Fibroblast of the aortic adventitia (primary cell): ENCODE measurements at places on chromosomes 6 and 20.

- DNase-seq = no peak
Observed at GRCh38 chr6:128421788-128422187, 98.6 kb downstream of the PTPRK start.

GRCh38 chr6:163585932-163586437 is 171.5 kb downstream of the QKI start:
- DNase-seq = peak; percentile 90

GRCh38 chr6:119727504-119728219 is 378.1 kb upstream of the MAN1A1 start:
- DNase-seq = no peak

GRCh38 chr6:40444811-40445210 is 142.4 kb downstream of the LRFN2 start:
- DNase-seq = no peak

DNA sequence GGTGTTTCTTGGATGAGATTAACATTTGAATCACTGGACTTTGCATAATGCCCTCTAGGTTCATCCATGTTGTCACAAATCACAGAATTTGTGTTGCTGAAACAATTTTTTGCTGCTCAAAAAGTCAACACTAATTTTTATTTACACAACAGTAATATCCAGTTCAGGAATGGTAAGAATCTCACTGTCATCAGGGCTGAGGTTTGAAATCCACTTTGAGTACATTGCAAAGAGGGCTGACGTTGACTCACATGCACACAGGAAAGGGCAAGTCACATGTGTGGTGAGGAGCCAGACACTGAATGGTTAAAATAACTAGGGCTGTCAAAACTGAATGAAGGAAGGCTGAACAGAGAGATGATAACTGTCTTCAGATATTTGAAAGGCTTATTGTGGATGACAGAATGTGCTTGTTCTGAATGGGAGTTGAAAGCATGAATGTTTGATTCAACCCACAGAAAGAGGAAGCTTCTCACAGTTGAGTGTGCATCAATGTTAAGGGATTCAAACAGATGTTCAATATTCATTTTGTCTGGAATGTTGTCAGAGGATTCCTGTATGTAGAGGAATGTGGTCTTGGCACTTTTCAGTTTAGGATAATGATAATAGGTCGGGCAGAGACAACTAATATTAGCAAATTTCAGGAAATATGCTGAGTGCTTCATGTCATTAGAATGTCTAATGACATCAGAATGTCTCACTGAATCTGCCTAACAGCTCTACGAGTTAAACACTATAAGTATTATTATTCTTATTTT is 3.6 kb upstream of the ADGRG6 start:
- peak; percentile 67 for DNase-seq

- no peak for DNase-seq
Observed at GRCh38 chr20:46575937-46576461, 25.5 kb upstream of the OCSTAMP start.

DNA sequence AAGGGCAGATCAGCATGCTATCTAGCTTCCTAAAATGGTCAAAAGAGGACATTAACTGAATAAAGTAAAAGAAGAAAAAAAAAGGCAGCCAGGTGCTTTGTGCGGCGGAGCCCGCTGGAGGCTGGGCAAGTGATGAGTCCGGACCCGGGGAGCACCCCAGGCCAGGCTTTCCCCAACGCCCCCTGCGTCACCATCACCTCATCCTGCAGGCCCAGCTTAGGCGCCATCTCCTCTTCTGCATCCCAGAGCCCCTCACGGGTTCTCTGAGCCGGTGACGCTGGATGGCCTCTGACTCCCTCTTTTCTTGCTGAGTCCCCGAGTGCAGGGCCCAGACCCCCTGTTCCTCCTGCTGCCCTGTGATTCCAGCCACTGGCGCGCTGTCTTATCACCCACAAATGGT is 250.1 kb downstream of the TBXT start:
- no peak for DNase-seq

DNA sequence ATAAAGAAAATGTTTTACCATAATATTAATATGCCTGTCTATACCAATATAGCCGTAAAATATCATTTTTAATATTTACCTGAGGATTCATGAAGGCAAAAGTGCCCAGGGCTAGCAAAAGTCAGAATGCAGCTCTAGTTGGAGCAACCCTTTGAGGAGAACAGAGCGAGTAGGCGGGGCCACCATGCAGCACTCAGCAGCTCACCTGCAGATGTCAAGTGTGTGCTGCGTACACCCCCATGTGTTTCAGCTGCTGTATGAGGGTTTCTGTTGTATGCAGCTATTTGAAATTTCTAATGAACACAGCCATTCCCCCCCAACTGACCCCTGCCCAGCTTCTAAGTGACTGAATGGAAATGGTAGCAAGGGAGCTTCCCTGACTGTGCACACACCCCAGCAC is 508.0 kb downstream of the QKI start:
- DNase-seq = no peak

- peak; percentile 36 for DNase-seq
Observed at GRCh38 chr6:141513830-141514229, 618.9 kb upstream of the GJE1 start.

- no peak for DNase-seq
Observed at GRCh38 chr6:22372922-22373321, 76.1 kb upstream of the PRL start.

GRCh38 chr20:61883857-61884393 is 181.8 kb downstream of the TAF4 start:
- peak; percentile 25 for DNase-seq
